GM03348 (cell line): ENCODE measurements at places on chromosomes 13 and 19.

DNA sequence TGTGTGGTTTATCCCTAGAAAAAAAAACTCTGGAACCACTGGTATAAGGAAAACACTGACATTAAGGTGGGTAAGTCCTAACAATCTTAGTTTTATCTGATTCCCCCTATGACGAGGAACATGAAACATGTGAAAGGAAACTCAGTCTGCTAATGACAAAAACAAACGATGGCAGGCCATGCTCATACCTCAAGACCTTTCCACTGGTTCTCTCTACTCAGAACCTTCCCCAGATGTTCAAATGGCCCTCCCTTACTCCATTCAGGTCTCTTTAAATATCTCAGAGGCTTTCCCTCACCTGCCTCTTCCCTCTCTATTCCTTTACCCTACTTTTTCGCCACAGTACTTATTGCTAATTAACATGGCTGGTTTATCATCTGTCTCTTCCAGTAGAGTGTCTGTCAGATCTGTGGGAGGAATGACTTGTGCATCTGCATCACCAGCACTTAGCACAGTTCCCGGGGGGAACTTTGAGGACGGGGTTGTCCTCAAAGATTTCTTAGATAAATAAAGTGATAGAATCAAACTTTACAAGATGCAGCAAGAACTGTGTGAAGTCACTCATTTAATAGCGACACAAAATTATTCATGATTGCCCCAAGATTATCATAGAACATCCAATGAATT, 1.5 kb downstream of the TUBGCP3 start:
- DNase-seq, result no peak

DNA sequence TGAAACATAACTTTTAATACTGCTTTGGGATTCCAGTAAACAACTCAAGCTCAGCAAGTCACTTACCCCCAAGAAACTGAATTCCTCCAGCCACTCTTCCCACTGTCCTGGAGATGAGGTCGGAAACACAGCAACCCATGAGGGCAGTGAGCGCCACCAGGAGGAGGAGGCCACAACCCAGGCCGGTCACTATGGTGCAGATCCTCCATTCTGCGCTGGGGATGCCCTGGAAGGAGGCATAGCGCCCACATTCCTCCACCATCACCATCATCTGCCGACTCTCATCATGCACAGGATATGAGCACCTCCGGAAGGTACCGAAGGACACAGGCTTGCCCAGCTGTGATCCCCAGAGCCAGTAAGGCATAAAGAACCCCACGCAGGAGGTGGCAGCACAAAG, 2.2 kb downstream of the LHFPL6 start:
- no peak for DNase-seq

GRCh38 chr13:113172419-113172926, 14.0 kb downstream of the PROZ start:
- DNase-seq, result no peak

- DNase-seq, result no peak
Observed at GRCh38 chr19:43781630-43782310, 997 bp upstream of the KCNN4 start.

GRCh38 chr19:3893509-3894179, 13.2 kb downstream of the ATCAY start:
- DNase-seq, result no peak

DNA sequence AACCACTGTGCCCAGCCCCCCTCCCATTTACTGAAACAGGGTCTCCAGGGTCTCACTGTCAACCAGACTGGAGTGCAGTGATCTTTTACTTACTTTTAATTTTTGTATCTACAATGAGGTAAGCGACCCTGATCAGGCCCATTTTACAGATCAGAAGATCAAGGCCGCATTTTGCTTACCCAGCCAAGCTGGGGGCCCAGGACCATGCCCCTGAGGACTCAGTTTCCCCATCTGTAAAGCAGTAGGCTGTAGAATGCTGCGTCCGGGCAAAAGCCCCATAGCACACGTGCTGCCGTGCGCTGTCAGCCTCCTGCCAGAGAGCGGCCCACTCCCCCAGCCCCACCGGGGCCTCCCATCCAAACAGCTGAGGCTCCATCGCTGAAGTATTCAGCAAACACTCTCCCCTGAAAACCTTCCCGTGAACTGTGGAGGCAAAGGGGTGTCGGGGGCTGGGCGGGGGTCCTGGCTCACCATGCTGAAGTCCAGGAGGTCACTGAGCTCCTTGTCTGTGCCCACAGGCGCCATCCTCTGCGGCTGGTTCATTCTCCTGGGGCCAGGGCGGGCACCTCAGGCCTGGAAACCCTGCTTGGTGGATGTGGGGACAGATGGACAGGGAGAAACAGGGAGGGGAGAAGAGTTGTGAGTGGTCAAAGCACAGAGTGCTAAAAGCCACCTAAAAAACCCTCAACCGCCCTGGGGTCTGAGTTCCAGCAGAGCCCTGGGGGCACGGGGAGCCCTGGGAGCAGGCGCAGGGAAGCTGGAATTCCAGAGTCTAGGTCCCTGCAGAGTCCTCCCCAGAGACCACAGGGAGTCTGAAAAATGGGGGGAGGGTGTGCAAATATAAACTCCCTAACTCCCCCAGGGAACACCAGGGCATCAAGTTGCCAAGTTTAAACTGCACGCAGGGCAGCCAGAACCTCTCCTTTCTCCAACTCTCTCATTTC, 2.4 kb downstream of the TCF3 start:
- DNase-seq, result no peak

GRCh38 chr13:25490236-25490635, 118.5 kb downstream of the ATP8A2 start:
- no peak for DNase-seq

DNA sequence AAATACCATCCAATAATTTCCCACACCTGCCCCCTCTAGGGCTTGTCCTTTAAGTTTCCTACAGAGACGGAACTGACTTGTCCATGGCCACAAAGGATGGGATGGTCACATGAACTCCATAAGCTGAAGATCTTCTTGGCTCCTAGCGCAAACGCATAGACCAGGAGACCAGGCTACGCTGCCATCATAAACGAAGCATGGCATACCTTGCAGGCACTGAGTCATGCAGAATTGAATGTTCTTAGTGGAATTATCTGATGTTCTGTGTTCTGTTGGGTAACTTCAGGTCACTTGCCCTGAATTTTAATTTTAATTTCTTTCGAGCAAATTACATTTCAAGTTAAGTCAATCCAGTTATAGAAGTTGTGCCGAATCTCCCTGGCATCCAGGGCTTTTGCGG, 96.4 kb upstream of the STARD13 start:
- DNase-seq, result no peak

DNA sequence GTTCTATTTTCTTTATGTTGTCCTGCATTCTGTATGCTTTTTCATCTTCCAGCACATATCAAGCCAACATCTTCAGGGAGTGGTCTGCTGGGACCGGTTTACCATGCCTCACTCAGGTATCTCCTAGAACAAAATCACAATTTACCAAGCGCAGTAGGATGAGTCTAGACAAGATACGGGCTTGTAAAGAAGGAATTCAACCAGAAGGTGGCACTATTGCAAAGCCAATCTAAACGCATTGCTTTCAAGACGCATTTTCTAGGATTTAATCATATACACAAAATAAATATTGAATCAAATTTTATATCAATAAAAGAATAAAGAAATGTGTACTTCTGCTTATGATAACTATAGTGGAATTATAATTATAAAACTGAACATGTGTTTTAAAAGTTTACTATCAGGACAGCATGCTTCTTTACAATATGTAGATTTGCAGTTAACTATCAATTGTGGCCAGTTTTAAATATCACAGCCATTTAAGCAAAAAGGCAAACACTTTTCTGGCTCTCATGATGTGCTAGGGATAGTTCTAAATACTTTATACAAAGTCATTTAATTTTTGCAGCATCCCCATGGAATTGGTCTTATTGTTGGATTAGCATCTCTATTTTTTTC, 16.1 kb upstream of the TPP2 start:
- DNase-seq, result peak; percentile 62

DNA sequence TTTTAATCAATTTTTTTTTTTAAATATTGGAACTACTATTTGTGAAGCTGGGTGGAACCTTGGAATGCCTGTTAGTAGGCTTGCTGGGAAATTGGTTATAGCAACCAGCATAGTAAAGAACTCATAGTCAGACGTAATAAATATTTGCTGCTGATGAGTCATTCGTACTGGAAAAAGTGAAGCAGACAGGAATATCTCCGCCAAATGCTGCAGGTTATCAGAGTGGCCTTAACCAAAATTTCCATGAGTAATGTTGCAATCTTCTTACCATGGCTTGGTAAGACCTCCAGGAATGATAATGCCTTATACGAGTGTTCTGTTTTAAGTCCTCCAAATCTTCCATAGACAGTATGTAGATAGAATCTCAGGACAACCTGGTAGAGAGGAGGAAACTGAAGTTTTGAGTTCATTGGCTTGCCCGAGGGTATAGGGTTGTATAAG, 34.2 kb downstream of the MBNL2 start:
- peak; percentile 67 for DNase-seq

GRCh38 chr19:294341-294945, 3.2 kb upstream of the PLPP2 start:
- DNase-seq, result peak; percentile 56

DNA sequence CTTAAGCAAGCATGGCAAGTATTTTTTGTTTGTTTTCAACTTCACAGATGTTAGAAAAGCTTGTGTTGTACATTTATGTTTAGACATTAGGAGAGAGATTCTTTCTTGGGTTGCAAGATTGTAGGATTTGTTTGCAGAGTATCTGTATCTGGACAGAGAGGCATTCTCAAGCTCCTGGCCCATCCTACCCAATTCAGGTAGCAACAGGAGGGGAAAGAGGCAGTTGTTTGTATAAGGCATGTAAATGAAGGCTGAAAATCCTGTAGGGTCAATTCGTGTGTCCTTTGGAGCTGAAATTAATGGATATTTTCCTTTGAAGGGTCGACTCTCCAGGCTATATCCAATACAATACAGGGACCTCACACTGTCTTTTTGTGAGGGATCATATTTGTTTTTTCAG, 147.3 kb downstream of the KCNRG start:
- no peak for DNase-seq
